ENCODE measurements at places on chromosomes 7 and 10.
A peak's percentile ranks its signal among the peaks of the same experiment; 100 is the strongest.

DNA sequence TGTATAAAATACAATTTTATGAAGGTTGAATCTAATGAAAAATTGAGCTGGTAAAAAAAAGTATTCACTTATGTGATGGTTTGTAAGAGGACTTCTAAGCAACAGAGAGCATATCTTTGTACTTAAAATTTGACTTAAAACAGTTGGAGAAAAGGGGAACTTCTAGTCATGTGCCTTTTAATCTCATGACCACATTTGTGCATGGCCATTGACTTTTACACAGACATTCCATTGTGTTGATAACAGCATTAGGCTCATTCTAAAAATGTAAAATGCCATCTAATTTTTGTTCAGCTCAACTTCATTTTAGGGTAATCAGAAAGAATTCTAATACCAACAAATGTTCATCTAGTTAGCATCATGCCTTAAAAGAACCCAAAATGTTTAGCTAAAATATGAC lies 119.9 kb downstream of the HPSE2 start:
- DNase-seq = no peak

DNA sequence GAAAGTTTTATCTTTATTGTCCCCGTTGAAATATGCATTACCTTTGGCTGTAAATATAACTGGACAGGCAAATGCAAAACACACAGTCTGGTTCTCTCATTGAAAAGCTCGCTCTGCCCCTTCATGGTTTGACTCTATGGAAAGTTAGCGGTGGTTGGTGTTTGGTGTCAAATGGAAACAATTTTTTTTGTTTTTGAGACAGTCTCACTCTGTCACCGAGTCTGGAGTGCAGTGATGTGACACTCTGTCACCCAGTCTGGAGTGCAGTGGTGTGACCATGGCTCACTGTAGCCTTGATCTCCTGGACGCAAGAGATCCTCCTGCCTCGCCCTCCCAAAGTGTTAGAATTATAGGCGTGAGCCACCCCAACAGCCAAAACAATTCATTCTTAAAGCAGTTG lies 149.7 kb downstream of the LRRC4 start:
- DNase-seq = no peak

DNA sequence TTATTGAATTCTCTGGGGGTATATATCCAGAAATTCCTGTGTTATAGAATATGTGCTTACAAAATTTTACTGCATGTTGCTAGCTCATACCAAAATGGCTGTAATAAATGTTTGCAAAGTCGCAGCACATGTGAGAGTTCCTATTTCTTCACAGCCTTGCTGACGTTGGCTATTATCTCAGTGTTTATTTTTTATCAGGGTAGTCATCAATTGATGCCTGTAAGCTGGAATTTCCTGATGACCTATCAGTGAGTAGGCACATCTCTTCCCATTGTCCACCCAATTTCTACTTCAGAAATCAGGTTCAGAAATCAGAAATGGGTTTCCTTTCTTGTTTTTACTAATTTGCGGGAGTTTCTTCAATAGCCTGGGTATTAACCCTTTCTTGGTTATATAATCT lies 268.1 kb upstream of the FZD8 start:
- no peak for DNase-seq

DNA sequence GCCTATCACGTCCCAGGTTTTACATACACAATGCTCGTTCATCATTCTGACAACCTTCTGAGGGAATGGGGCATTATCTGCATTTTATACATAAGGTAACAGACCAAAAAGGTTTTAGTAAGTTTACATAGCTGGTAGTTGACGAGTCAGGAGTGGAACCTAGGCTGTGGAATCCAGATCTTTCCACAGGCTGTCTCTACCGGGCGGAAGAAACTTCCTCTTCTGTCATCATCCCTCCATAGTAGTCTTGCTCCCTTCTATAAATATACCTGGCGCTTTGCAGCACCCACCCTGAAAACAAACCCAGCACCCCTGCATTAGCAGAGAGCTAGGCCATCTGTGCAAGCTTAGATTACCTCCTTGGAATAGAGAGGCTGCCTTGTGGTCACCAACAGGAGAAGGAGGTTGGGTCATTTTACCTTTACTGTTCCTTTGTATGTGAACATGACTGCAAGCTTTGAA lies 1.3 kb downstream of the TSPAN13 start:
- peak; percentile 14 for DNase-seq

- DNase-seq = peak; percentile 57
Measured at GRCh38 chr7:80277434-80278427, 143.1 kb downstream of the GNAI1 start.

DNA sequence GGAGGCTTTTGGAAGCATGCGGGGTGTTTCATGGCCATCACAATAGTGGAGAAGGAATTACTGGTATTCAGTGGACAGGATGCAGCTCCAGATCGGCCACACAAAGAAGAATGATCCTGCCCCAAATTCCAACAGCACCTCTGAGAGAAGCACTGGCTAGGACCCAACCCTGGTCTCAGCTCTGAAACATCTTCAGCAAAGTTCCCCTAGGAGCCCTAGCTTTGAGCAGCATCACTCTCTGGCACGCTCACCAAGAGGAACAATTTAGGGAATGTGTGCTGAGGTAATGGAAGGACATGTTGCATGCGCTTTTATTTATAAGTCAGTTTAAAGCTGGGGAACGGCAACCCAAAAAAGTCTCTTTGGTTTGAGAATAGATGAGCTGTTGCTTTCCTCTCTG lies 5.5 kb upstream of the OPN1SW start:
- DNase-seq = no peak

GRCh38 chr10:11677480-11677879 lies 64.7 kb upstream of the ECHDC3 start:
- DNase-seq = no peak

- peak; percentile 68 for DNase-seq
Measured at GRCh38 chr7:23469150-23469960, 936 bp downstream of the IGF2BP3 start.

- DNase-seq = peak; percentile 52
Measured at GRCh38 chr10:21518641-21519396, 6.7 kb downstream of the SKIDA1 start.

- DNase-seq = no peak
Measured at GRCh38 chr7:32001948-32002347, 68.3 kb downstream of the PDE1C start.

GRCh38 chr7:99141841-99142726 lies 1.8 kb downstream of the SMURF1 start:
- DNase-seq = peak; percentile 84

- DNase-seq = no peak
Measured at GRCh38 chr7:158362001-158362400, 225.6 kb downstream of the PTPRN2 start.

DNA sequence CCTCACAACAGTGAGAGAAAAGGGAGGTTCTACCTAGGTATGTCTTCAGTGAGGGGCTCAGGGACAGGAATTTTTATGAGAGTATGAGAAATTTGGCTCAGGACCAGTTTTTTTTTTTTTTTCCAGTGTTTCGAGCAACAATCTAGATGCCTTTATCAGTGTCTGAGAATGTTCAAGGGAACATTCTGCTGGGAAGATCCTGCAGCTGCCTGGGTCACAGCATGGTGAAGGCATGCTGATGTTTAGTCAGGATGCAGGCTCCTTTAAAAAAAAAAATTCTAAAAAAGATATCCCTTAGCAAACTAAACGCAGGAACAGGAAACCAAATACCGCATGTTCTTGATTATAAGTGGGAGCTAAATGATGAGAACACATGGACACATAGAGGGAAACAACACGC lies 31.0 kb downstream of the SBDS start:
- peak; percentile 14 for DNase-seq

DNA sequence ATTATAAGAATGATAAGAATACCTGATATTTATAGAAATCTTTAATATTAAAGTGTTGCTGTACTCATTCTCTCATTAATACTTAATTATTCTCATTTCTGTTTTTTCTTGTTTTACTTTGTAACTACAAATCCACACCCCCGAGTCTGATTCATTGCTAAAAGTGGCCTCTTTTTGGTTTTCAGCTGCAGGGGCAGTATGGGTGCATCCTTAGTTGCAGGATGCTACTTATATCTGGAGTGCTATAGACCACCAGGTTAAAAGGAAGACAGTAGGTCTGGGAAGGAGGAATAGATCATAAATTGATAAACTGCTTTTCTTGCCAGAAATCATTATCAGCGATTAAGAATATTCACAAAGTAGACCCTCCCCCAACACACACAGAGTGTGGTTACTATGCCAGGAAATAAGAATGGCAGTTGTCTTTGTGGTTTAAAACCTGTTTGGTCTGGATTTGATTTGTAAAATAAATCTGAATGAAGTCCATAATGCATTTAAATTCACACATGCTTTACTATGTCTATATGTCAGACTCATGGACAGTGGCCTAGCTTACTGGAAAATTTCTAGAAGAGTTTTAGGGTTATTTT lies 96.5 kb downstream of the NRF1 start:
- DNase-seq = no peak

- DNase-seq = no peak
Measured at GRCh38 chr7:149635561-149636329, 137.6 kb downstream of the ZNF467 start.

DNA sequence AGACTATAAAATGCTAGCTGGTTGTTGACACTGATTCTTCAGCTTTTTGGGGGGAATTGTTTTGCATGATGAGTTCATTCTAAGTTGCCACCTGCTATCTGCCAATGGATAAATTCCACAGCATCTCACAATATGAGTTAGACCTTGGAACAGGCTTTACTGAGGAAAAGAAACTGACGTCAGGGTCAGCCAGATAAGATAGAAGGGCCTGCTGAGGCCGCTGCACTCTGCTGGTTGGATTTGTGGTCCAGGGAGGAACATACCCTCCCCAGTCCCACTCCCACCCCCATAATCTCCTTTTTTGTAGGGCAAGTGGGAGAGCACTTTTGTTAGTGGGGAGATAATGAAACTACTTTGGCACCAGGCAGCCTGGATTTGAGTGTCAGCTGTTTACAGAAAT lies 110.6 kb upstream of the PRR15 start:
- DNase-seq = peak; percentile 50

DNA sequence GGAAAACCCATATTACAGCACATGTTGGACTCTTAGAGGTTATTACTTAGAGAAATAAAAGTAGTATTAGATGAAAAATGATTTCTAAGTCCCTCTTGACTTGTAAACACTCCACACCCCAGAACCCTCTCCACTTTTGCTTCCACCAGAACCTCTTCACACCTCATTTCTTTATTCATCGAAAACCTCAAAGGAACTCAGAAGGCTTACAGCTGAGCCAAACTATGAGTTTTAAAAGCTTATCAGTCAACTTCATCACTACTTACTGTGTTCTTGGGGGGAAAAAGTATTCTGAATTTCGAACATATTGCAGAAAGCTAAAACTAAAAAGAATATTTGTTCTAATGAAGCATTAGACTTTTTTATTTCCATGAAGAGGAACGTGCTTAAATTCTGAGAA lies 547.8 kb upstream of the STEAP1 start:
- DNase-seq = no peak

DNA sequence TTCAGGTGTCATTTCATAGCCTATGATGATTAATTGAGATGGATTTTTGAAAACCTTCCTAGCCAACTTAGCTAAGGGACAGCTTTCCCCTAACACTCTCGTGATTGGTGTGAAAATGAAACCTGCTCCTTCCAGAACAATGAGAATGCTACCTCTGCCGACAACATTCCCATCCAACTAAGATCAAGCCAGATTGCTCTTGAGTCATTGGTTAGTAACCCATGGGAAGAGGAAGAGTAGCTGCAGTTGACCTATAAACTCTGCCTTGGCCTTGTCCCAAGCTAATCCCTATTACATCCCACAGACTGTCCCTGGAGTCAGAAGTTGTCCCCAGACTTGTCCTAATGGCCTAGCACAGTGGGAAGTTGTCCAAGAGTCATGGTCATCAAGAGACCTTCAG lies 80.5 kb upstream of the SVIL start:
- DNase-seq = no peak

GRCh38 chr10:113609704-113610108 lies 54.1 kb downstream of the NRAP start:
- no peak for DNase-seq

- DNase-seq = no peak
Measured at GRCh38 chr10:627032-627992, 62.2 kb downstream of the DIP2C start.

GRCh38 chr7:105829681-105830322 lies 46.6 kb downstream of the ATXN7L1 start:
- DNase-seq = no peak

- no peak for DNase-seq
Measured at GRCh38 chr10:128092454-128092853, 33.8 kb downstream of the MKI67 start.

DNA sequence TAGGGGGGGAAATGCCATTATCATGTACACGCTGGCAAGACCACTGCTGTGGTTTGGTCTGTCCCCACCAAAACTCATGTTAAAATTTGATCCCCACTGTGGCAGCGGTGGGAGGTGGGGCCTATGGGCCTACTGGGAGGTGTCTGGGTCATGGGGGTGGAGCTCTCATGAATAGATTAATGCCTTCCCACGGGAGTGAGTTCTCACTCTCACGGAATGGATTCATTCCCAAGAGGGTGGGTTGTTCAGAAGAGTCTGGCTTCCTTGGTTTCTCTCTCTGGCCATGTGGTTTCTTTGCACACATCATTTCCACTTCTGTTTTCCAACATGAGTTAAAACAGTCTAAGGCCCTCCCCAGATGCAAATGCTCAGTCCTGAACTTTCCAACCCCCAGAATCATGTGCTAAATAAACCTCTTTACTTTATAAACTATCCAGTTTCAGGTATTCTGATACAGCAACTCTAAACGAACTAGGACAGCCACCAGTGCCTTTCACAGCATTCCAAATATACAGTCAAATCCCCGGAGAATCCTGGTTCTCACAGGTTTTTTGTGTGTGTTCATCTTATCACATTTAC lies 44.3 kb downstream of the SMURF1 start:
- no peak for DNase-seq

- DNase-seq = no peak
Measured at GRCh38 chr7:19213746-19214145, 68.5 kb upstream of the FERD3L start.

GRCh38 chr10:6240254-6240653 lies 37.5 kb downstream of the PFKFB3 start:
- no peak for DNase-seq

GRCh38 chr7:100489824-100490223 lies 6.1 kb downstream of the NYAP1 start:
- DNase-seq = peak; percentile 96

DNA sequence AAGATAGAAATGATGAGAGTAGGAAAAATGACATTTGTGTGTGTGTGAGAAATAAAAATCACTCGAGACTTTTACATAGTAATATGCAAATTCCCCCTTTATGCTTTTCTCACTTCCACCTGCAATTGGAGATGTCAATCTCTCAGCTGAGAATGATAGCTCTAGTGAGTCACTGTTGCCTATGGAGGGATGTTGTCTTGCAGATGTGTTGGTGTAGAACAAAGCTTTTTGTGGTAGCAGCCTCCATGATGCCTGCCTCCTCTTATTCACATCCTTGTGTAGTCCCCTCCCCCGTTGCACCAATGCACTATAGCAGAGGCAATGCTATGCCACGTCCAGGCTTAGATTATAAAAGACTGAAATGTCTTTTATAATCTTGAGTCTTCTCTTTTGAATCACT lies 33.8 kb downstream of the SPAG6 start:
- no peak for DNase-seq

DNA sequence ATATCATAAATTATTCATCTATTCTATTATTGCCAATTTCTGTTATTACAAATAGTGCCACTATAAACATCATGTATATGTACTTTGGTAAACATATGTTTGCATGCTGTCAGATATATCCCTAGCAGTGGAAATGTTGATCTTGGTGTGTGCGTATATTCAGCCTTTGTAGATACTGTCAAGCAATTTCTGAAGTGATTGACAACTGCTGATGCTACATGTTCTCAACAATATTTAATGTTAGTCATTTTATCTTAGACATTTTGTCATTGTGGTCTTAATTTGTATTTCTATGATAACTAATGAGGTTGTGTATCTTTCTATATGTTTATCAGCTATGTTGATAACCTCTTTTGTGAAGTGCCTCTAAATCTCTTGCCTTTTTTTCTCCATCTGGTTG lies 186.5 kb upstream of the NRG3 start:
- DNase-seq = no peak

Data from hepatocyte (in vitro differentiated cells).